ENCODE measurements at places on chromosomes 7 and 10.

- no peak for DNase-seq
These were observed 506.2 kb downstream of the GALNT17 start for GRCh38 chr7:71638108-71638507.

- DNase-seq = no peak
These were observed 657.2 kb downstream of the INHBA start for GRCh38 chr7:41045556-41046123.

GRCh38 chr10:127459918-127460317 lies 89.2 kb upstream of the NPS start:
- no peak for DNase-seq

DNA sequence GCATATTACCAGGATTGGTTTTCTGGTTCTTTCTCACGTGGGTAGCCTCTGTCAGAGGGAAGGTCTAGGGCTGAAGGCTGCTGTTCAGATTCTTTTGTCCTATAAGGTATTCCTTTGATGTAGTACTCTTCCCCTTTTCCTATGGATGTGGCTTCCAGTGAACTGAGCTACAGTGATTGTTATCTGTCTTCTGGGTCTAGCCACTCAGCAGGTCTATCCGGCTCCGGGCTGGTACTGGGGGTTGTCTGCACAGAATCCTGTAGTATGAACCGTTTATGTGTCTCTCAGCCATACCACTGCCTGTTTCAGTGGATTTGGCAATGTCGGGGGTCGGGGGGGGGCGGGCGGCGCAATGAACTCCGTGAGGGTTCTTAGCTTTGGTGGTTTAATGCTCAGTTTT lies 84.5 kb upstream of the C10orf90 start:
- DNase-seq = no peak

- no peak for DNase-seq
These were observed 871 bp downstream of the SPOCK2 start for GRCh38 chr10:72087392-72087968.

- DNase-seq = no peak
These were observed 207.1 kb upstream of the NFE2L3 start for GRCh38 chr7:25944777-25945515.

DNA sequence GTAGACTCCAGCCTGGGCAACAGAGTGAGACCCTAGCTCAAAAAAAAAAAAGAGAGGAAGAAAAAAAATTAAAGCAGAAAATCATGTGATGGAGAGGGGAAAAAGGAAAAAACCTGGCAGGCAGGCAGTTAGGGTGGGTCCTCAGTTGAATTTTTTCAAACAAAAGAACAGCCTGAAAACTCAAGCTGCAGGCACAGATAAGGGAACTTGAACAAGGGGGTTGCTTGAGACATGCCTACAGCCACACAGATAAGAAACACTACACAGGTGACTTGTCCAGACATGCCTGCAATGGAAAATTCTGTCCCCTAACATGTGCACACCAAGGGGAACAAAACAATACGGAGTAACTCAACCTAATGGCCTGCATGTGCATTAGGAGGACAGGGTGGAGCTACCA lies 19.2 kb downstream of the VIM start:
- DNase-seq = no peak

- DNase-seq = peak; percentile 76
These were observed 287.6 kb downstream of the TWIST1 start for GRCh38 chr7:18829858-18830285.

GRCh38 chr7:133354546-133355324 lies 101.9 kb downstream of the EXOC4 start:
- no peak for DNase-seq

DNA sequence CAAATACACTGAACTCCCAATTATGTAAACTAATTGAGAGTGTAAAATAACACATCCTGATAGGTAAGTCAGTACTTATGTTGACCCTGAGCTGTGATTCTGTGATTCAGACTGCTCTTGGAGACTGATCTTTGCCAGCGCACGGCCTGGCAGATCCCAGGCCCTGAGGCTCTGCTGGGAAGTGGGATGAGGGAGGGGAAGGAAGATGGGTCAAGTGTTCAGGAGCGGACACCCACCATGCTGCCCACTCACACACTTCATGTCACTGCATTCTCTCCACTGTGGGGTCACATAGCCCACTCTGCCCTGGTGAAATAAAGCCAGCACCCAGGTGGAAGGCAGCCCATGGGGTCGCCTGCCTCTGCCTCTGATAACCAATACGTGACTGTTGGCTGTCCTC lies 226.2 kb downstream of the TNS3 start:
- no peak for DNase-seq

GRCh38 chr10:62414359-62414758 lies 40.2 kb downstream of the ZNF365 start:
- no peak for DNase-seq

DNA sequence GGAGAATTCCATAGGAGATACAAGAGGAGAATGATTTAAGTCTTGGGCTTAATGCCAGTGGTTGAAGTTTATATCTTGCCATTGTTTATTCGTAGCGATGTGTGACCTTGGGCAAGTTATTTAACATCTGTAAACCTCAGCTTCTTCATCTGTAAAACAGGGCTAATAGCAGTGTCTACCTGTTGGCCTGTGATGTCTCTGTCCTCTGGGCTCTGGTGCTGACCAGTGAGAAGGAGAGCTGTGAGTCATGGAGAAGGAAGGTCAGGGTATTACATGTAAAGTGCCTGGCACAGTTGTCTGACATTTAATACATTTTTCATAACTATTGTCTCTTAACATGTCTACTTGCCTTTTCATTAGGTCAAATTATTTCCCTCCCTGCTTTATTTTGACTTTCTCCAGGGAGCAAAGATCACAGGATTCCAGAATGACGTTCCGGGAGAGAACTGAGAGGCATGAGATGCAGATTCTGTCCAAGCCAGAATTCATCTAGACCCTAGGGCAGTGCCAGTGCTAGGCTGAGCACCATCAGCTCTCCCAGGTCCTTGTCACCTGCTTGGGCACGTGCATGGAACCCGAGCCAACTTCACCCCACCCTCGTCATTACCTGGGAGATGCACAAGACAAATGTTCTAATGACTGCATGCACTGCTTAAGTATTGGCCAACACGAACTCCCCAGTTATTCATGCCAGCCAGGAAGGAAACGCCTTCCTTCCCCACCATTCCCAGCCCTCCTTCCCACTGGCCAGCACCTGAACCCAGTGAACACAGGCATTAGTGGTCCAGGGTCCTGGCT lies 187.9 kb downstream of the DPY19L1 start:
- DNase-seq = no peak

- DNase-seq = no peak
These were observed 35.4 kb downstream of the MALSU1 start for GRCh38 chr7:23334482-23335056.

GRCh38 chr7:70630818-70631457 lies 501.0 kb upstream of the GALNT17 start:
- DNase-seq = peak; percentile 48

GRCh38 chr7:128014811-128015210 lies 16.4 kb downstream of the LRRC4 start:
- DNase-seq = no peak

- DNase-seq = no peak
These were observed 91.3 kb downstream of the CYTH3 start for GRCh38 chr7:6181136-6181535.

DNA sequence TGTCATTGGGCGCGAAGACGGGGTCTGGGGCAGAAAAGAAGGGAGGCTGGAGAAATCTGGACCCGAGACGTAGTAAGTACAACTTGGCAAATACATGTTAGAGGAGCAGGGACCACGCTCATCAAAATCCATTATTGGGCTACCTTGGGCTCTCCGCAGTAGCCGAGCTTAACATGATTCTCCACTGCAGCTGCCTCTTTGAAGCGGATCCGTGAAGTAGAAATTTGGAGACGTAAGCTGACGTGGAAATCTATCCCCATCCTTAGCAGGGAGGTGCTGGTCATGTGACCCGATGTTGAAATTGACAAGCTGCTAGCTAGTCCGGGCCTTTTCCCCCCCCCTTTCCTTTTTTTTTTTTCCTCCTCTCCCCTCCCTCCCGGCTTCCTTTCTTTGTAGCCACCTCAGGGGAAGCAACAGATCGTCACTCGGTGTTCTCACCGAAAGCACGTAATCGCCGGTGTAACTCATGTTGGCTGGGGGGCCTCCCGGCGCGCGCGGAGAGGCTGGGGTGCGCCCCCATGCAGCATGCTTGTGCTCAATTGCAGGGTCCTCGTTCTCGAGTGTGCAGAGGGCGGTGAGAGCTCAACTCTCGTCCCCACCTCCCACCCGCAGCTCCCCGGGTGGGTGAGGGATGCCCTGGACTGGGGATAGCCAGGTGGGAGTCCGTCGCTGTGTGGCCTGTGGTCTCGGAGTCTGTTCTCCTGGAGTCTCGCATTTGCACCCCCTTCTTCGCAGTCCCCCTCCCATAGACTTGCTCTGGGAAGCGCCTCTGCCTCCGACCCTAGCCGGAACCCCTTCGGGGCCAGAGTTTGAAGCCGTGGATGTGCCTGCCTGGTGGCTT lies at the start of gene HOXA11:
TSS of gene HOXA11 (minus strand) at position 220 of the 841 bp plus-strand sequence. CDS start at position 132, 88 bp downstream.
- DNase-seq = no peak

DNA sequence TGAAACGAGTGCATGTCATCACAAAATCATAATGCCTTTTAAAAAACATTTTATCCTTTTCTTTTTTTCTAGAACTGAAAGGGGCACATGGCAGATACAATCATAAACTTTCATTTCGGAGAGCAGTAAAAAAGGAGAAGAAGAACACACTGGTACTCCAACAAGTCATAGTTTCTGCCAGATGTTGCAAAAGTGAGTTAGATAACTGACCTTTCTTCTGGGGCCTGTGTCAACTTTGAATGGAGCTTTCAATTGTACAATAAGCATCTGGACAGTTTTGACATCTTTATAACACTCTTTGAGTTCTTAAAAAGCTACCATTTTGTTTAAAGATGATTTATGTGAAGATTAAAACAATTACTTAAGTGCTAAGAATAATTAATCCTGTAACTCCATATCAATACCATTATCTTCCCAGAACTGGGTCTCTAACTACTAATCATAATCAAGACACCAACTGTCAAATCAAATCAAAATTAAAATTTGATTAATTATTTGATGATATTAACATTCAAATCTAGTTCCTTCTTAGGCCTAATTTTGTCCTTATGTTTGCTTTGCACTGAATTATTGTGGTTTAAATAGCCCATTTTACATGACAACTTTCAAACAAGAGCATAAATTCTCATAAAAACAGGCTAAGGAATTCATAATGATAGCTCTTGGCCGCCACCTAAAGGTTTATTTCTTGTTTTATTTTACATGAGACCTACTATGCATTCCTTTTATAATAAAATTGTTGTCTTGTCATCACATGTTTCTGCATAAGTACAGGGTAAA lies 19.5 kb upstream of the ITGB8 start:
- DNase-seq = no peak

- DNase-seq = no peak
These were observed 115.3 kb downstream of the JAZF1 start for GRCh38 chr7:28065308-28065707.

DNA sequence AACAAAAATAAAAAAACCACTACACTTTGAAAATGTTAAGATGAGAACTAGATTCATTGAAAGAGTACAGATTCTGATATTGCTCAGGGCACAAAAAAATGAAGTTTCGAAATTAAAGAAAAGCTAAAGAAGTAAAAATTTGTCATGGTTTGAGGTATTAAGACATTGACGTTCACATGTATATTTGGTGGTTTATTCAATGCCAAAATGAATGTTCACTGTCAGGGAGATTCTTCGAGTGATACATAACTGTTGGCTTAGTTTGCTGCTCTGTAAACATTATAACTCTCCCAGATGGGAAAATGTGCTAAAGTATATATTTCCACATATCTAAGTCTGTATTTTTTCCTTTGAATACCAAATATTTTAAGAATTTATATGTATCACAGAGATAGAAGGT lies 345.0 kb downstream of the SEMA3D start:
- peak; percentile 15 for DNase-seq

- DNase-seq = no peak
These were observed 157.4 kb downstream of the ST7 start for GRCh38 chr7:117110480-117111315.

GRCh38 chr7:41921453-41921981 lies 218.6 kb upstream of the INHBA start:
- DNase-seq = no peak

GRCh38 chr10:123009105-123009820 lies 457 bp downstream of the ACADSB start:
- peak; percentile 19 for DNase-seq

DNA sequence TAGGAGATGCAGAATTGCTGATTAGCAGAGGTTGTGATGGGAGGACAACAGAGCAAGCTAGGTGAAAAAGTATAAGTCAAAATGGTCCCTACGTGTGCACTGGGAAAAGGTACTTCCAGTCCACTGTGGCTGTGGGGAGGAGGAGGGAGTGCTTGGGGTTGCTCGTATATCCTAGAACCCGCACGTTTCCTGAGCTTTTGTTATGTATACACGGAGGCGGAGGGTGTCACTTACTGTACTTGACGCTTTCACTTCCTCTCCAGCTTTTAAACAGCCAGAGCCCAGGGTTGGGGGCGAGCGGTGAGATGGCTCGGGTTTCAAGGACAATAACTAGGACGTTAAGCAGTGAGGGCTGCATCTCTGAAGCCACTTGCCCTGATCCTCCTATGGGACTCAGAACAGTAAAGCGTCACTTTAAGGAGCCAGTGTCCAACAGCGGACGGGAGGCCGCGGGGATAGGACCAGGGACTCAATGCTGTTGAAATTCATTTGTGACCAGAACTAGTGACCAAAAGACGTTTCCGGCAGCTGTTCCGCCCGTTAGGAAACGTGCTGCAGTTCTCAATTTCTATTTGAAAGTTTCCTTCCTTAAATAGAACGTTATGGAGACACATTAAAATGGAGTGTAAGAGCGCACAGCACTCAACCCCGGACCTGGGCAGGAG lies 985 bp upstream of the ETV1 start:
- peak; percentile 78 for DNase-seq

DNA sequence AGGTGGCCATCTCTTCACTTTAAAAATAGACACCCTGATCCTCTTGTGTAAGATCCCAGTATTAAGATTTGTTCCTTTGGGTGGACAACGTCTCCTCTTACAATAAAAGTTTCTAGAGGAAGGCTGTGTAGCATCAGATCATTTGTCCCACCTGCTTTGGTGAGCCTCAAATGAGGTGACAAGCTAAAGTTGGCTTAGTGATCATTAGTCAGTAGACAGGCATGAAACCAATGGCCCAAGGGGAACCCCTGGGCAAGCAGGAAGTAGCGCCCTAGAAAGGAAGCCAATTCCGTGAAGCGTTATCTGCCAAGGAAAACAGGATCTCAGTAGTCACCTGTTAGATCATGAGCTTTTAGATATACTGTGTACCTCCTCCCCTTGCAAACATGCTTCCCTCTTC lies 66.8 kb downstream of the PCGF5 start:
- no peak for DNase-seq

DNA sequence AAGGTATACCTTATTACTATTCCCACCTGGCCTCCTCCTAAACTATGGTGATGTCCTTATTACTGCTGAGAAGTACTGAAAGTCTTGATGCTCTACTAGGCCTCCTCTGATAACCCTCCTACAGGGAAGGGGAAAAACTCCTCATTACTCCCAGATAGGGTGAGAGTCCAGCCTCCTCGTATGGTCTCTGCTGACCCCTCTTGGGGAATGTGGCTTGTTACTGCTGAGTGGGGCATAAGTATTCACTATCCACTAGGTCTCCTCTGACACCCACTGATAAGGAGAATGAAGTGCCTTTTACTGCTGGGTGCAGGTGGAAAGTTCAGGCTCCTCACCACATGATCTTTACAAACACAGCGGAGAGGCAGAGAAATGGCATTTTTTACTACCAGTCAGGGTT lies 222.9 kb downstream of the CHRM2 start:
- no peak for DNase-seq

- no peak for DNase-seq
These were observed 165.4 kb downstream of the CDC14C start for GRCh38 chr7:49089717-49090116.

- peak; percentile 57 for DNase-seq
These were observed 37.4 kb downstream of the SEMA3C start for GRCh38 chr7:80881351-80881900.

- DNase-seq = no peak
These were observed 256.9 kb downstream of the POM121L12 start for GRCh38 chr7:53292341-53292740.

Data from hindlimb muscle (tissue), 1 donor.